ENCODE measurements at places on chromosomes 5 and 9.

GRCh38 chr9:23120630-23121029 lies 674.0 kb downstream of the DMRTA1 start:
- no peak for DNase-seq

DNA sequence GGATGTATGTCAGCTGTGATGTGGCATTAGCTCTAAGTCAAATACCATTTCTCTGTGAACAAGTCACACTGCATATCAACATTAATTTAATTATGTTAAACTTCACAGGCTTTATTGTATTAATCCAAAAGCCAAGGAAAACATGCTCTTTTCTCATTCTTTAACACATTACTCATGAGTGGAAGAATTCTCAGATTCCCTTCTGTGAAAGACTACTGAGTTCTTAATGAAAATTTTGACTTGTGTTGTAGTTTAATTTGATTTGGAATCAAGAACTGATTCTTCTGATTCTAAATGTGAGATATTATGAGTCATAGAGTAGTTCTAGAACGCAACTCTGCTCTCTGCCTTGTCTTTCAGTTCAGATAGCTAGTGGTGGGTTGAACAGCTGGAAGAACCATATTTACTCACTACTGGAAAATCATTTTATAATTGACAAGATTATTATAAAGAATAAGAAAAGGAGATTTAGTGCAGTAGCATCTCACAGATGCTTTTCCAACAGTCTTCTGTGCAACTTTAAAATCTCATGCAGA lies 90.6 kb downstream of the VCAN start:
- no peak for DNase-seq

DNA sequence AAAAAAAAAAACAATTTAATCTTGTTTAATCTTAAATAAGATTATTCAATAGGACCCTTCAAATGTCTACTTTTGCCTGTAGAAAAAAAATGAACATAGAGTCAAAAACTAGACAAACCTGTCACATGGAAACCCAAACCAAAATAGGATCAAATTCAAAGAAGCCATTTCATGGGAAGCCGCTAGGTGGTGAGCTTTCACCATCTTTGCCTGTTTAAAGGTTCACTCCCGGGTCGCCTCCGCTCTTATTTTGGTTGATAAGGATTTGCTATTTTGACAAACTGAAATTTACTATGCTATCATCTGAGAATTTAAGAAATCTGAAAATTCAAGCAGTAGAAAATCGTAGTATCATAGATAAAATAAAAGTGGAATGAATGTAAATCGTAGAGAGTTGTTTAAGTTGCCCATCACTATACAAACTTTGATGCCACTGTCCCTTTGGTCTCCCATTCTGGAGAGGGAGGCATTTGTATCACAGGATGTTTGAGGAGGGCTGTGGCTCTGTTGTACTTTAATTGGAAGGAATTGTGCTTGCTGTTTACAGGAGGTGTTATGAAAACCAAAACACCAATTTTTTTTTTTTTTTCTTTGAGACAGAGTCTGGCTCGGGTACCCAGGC lies 43.5 kb upstream of the DNAH5 start:
- DNase-seq = peak; percentile 76

- DNase-seq = no peak
Observed at GRCh38 chr9:37036776-37037502, 2.9 kb upstream of the PAX5 start.

DNA sequence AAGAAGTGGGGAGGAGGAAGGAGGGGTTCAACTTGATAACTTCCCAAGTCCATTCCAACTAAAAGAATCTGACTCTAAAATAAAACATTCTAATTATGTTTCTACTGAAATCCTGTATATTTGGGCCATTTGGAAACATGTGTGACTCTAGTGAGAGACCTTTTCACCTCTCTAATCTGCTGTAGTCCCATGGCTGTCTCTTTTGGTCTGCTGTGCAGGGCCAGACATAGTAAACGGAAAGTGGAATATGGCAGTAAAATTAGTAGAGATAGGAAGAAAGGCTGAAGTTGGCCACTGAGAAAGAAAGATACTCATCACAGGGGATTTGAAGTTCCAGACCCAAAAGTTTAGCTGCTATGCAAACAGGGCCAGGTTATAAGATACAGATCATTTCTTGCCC lies 15.9 kb downstream of the RFX3 start:
- no peak for DNase-seq

GRCh38 chr9:132350861-132351315 lies 3.9 kb downstream of the SETX start:
- no peak for DNase-seq

DNA sequence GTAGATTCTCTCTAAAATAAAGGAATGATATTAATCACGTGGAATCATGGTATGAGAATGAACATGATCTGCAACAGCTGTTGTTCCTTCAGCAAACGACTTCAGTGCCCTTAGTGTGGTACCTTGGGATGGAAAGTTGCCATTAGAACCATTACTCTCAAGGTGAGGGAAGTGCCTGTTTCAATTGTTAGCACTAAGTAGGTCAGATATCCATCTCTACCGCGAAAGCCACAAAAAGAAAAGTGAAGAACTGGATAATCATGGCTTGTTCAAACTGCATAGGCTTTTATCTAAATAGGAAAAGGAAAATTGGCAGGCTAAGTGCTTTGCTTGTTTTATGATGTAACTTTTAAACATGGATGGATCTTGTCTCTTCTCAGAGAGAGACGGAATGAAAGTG lies 380.7 kb downstream of the MRPS30 start:
- DNase-seq = no peak

DNA sequence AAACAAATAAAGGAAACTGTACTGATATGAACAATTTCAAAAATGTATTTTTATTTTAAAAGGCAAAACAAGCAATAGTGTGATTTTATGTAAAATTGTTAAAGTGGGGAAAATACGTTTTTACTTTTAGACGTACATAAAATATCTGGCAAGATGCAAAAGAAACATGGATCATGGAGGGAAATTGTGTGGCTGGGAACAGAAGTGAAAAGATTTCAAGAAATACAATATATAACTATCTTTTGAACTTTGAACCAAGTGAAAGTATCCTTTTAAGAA lies 1.5 kb upstream of the ZNF367 start:
- DNase-seq = no peak

GRCh38 chr9:111621895-111622480 lies 9.1 kb upstream of the DNAJC25 start:
- peak; percentile 48 for DNase-seq

DNA sequence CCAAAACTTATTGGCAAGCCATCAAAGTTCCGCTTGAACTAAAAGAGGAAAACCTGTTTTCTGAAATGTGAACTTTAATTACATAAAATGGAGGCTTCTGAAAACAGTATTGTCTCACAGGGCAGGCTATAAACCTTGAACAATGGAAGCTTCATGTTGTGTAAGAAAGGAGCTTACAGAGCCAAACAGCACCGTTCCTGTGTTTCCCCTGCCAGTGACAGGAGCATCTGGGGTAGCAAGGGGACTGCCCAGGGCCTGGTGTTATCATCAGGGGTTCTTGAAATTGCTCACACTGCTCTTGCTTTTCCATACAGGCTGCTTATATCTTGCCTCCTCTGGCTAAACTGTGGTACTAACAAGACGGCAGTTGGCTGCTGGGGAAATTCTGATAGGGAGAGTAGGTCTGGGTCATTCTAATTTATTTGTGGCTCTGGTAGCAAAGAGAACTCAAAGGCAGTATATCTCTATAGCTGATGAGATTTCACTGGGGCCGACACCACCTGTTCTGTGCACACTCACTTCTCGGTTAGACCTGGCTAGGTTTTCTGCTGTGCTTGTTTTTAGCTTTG lies 40.4 kb downstream of the BASP1 start:
- DNase-seq = no peak

GRCh38 chr5:59999056-59999455 lies 105.5 kb upstream of the PDE4D start:
- DNase-seq = no peak

GRCh38 chr5:116482394-116482793 lies 92.2 kb downstream of the SEMA6A start:
- no peak for DNase-seq

GRCh38 chr9:78406146-78406545 lies 109.2 kb downstream of the PSAT1 start:
- DNase-seq = no peak

DNA sequence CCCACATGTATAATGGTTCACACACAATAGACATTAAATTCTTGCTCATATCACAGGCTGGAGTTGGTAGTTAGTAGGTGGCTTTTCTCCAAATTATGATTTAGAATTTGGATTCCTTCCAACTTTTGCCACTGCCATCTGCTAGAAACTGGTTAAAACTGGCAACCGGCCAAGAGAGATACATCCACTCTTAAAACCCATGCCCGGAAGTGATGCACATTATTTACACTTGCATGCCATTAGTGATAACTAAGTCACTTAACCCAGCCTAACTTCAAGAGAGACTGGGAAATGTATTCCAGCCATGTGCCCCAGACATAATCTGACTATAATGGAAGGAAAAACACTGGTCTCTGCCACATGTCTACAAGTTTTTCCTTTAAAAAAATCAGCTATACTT lies 395.7 kb upstream of the SEMA6A start:
- DNase-seq = peak; percentile 91

- no peak for DNase-seq
Observed at GRCh38 chr5:126513703-126514102, 81.3 kb downstream of the ALDH7A1 start.

- DNase-seq = no peak
Observed at GRCh38 chr5:2634399-2635176, 116.9 kb downstream of the IRX2 start.

- peak; percentile 1 for DNase-seq
Observed at GRCh38 chr9:84677080-84677479, 7.6 kb downstream of the NTRK2 start.

GRCh38 chr9:117116084-117116483 lies 298.8 kb downstream of the ASTN2 start:
- DNase-seq = no peak

GRCh38 chr9:91567642-91568274 lies 144.1 kb upstream of the NFIL3 start:
- DNase-seq = no peak

DNA sequence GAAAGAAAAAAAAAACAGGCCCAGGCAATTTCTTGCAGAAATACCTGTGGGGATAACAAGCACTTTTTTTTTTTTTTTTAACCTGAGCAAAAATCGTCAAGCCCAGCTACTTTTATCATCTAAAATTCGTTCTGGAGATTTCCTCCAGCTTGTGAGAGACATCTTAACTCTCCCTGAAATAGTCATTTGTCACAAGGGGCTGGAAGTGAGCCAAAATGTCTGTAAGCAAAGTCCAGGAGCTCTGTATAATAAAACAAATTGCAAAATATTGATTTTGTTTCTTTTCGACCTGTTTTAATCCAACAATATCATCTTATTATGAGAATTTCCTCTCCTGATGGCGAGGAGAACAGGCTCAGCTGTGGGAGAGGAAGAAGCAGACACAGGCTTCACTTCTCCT lies 168.4 kb downstream of the TTLL11 start:
- no peak for DNase-seq

DNA sequence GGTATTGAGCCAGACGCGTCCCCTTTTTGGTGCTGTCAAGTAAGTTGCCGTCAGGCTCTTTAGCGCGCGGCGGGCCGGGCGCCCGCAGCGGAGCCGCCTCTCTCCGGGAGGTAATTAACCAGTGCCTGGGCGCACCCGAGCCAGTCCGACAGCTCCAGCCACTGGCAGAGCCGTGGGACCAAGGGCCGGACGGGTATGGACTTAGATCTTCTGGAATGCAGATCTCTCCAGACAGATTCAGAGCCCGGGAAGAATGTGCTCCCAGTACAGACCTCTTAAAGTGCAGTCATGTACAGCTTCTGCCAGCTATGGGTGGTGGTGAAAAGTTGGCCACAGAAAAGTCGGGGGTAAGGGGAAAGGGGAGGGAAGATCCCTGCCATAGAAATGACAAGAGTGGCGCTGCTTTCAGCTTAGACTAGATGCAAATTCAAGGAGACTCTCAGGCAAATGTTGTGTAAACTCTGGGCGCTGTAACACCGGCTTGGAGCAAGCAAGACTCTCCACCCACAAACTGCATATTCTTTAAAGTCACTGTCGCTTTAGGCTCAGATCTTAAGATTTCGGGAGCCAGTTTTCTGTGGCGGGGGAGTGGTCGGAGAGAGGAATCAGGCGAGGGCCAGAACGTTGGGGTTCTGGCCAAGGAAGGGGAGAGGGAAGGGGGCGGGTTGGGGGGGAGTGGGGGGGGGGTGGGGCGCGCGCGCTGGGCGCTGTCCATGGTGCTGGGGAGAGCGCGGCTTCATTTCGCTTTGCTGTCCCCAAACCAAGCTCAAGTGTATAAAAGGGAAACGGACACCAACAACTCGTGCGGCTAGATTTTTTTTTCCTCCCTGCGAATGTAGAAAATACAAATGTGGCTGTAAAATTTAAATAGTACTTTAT lies 29.2 kb downstream of the NR2F1 start:
- DNase-seq = peak; percentile 45

DNA sequence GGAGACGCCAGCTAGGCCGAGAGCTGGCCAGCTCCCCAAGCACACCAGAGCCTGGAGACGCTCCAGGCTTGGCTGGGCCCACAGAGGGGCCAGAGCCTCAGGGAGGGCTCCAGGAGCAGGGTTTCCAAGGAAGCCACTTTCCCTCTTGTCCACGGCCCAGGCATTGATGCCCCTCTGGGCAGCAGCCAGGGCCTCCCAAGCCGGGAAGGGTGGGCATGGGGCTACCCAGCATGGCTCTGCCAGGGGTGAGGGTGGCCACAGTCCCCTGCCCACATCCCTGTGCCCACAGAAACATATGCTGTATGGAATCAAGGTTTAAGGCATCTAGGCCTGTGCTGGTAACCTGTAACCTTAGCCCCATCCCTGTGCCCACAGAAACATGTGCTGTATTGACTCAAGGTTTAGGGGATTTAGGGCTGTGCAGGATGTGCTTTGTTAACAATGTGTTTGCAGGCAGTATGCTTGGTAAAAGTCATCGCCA lies 1.5 kb upstream of the DPP7 start:
- no peak for DNase-seq

GRCh38 chr5:84403773-84404172 lies 19.1 kb upstream of the EDIL3 start:
- no peak for DNase-seq

DNA sequence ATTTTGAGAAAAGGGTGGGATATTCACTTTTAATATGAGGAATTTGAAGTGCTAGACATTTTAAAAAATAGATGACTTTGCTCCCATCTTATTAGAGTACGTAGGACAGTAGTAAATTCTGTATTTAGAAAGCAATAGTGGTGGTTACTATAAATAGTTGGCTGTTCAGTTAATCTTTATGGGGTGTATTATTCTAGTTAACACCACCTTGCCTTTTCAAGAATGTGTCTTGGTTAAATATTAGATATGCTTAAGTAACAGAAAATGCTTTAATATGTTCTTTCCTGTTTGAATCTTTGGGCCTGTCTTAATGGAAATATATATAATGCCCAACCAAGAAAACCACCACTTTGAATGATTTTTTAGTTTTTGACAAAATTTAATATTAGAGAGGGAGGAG lies 608.7 kb upstream of the FAM174A start:
- no peak for DNase-seq

GRCh38 chr9:136015656-136016571 lies 54.7 kb upstream of the UBAC1 start:
- no peak for DNase-seq

DNA sequence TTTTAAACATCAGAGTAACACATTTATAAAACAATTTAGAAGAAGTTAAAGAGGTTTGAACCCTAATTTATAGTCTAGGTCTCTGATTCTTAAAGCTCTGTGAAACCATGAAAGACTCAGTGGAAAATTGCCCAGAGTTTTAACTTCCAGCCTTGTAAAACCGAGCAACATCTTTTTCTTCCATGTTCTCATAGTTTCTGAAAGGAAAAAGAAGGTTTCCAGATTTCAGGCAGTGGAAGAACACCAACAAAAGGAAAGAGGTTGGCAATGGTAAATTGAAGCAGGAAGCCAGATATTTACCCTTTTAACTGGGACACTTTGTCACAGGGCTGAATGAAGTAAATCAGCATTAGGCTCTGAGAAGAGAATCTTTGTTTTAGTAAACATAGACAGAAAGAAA lies 1999.3 kb downstream of the MAT2B start:
- DNase-seq = no peak
